ENCODE measurements at places on chromosomes 2 and 18.

DNA sequence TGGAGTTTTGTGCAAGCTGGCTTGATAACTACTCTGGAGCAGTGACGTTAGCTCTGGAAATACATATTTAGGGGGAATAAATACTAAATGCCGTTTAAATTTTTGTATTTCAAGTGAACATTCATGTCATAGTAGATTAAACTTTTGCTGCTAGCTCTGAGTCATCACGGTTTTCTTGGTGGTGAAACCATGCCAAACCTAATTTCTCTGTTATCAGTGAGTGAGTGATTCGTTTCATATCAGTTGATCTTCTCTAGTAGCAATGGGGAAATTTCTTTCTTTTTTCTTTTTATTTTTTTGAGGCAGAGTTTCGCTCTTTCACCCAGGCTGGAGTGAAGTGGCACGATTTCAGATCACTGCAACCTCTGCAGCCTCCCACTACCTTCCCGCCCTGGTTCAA lies 211.1 kb downstream of the PTPRM start:
- DNase-seq: no peak

GRCh38 chr2:13114391-13114790 lies 397.7 kb downstream of the TRIB2 start:
- no peak for DNase-seq

GRCh38 chr2:37916512-37917082 lies 8.5 kb upstream of the RMDN2 start:
- DNase-seq: no peak

DNA sequence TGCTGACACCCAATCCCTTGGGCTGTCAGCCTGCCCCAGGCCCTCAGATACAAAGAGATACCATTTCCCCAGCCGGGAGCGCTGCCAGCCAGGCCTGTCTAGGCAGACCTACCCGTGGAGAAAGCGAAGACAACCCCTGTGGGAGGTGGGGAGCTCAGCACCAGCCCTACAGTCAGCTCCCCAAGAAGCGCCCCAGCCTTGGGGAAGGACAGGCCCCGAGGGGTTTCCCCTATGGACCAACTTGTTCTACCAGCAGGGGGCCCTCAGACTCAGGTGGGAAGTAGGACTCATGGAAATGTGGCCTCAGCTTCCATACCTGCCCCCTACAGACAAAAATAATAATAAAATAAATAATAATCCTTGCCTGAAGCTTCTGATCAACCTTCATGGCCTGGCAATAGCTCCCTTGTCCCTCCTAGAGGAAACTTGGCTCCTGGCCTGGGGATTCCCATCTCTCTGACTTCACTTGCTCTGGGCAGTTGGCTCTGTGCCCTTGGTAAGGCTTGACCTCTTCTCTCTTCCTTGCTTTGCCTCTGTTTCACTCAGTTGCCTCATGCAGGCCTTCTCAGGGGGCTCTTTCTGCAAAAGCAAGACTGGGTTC lies 7.0 kb downstream of the SLC35F6 start:
- no peak for DNase-seq

DNA sequence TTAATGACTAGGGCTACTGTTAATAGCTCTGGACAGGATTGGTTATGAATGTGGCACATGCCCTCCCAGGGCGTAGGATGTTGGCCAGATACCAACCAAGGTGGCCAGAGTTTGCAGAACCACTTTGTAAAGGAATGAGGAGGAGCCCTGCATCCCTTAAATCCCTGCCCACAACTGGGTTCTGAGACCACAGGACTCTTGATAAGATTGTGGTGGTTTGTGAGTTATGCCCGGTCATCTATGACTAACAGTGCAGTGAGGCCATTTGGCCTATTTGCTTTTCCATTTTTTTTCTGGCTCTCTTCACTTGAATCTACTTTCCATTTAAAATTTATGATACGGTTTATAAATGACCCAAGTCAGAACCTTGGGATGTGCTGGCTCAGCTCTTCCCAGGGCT lies 294.5 kb downstream of the PRKCE start:
- DNase-seq: no peak

- DNase-seq: no peak
Observed at GRCh38 chr18:59681521-59682004, 15.7 kb downstream of the CCBE1 start.

- DNase-seq: no peak
Observed at GRCh38 chr2:10487081-10487740, 39.1 kb upstream of the ODC1 start.

DNA sequence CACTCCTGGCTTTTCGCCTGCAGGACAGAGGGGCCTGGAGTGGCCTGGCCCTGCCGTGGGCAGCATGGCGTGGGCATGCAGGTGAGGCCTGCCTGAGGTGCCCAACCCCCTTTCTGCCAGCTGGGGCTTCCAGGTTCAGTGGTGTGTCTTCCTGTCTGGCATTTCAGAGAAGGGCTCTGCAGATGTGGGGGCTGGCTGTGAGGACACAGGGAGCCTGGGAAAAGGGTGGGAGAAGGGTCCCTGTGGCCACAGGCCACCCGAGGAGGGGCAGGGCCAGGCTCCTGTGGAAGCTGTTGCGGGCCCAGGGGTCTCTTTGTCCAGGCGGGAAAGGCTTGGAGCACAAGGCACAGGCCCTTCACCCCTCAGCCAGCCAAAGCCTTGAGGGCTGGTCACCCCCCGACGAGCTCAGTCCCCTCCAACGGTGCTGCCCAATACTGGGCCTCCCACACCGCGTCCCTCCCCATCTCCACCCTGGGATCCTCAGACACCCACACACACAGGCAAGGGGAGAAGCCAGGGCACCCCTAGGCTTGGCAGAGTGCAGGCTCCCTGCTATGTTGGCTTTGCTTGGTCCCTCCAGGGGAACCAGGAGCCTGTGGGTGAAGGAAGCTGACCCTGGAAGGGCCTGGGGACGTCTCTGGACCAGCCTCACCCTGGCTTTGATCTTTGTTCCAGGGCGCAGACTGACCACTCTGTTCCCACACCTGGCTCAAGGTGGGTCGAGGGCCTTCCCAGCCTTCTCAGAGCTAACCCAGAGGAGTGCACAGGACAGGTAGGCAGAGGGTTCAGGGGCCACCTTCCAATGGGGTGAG lies 3.7 kb upstream of the AQP12A start:
- DNase-seq: no peak

- DNase-seq: no peak
Observed at GRCh38 chr2:101775636-101776035, 78.1 kb downstream of the MAP4K4 start.

GRCh38 chr2:157443795-157444640 lies at the start of gene CYTIP:
Gene CYTIP, minus strand, starts transcription at chr2:157444089. Its CDS starts 69 bp downstream, at chr2:157444020.
- no peak for DNase-seq

DNA sequence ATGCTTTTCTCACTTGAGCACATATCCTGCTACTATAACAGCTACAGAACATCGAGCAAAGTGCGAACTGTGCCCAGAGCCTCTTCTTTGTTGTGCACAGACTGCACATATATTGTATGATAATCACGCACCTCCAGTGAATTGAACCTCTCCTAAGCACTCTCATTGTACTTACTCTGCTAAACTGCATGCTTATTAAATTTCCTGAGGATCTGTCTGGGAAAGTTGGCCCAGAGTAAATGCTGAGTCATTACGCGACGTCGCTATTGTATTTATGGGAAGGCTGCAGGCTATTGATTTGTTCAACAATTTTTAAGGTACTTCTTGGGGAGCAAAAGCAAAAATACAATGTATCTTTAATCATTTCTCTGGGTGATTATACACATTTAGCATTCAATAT lies 399.6 kb upstream of the DSEL start:
- no peak for DNase-seq

DNA sequence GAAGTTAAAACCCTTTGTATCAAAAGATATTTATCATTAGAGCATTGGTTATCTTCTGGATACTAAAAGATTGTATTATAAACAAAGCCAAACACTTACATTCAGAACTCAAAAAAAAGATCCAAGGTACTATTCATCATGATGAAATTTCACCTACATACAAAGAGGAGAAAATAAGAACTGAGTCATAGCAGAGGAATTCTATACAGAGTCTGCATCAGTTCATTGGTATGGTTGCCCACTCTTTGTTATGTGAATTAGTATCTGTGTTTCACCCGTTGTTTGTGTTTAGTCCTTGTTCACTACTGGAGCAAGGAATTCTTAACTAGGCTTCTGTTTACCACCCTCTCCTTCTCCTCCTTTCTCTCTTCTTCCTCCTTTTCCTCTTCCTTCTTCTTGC lies 157.9 kb downstream of the LNPK start:
- DNase-seq: no peak

- DNase-seq: no peak
Observed at GRCh38 chr2:234805836-234806235, 146.0 kb upstream of the SH3BP4 start.

DNA sequence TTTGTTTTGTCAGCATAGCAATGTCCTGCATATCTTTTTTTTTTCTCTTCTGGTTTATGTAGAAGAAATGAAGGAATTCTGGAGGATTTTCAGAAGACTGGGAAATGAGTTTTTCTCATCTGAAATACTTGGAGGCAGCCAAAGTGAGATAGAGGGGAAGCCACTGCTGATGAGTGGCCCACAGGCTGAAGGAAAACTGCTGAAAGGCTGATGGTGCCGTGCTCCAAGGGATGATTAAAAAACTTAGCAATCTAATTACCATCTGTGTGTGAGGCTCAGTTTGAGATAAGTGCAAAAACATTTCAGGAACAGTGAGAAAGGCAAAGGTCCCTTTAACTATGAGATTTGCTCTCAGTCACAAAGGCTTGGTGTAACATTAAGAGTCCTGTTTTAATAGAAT lies 98.5 kb downstream of the EVA1A start:
- no peak for DNase-seq

DNA sequence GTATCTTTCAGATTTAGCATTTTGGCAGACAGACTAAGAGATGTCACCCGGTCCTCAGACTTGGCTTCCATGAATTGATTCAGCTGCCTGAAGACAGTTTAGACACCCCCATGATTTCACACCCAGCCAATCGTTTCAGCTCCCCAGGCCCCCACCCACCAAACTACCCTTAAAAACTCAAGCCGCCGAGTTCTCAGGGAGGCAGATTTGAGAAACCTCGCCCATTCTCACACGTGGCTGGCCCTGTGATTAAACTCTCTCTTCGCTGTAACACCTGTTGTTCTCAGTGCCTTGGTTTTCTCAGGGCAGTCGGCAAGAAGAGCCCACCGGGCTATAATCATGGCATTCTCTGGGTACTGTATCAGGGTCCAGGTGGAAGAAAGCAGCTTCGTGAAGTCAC lies 35.2 kb downstream of the UXS1 start:
- DNase-seq: no peak

DNA sequence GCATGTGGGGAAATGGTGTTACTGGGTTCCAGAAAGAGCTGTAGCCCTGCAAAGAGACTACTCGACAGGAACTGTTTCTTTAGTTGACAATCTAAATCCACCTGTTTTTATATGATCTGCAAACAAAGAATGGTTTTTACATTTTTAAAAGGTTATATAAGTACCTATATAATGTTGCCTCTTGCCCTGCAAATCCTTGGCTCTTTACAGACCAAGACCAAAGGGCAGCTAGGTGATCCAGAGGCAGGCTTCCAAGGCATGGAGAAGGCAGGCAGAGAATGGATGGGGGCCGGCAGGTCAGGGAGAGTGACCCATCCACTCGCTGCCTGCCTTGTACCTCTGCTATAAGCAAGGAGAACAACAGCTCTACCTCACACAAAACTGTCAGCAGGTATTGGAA lies 173.6 kb downstream of the ANTXR1 start:
- DNase-seq: no peak

DNA sequence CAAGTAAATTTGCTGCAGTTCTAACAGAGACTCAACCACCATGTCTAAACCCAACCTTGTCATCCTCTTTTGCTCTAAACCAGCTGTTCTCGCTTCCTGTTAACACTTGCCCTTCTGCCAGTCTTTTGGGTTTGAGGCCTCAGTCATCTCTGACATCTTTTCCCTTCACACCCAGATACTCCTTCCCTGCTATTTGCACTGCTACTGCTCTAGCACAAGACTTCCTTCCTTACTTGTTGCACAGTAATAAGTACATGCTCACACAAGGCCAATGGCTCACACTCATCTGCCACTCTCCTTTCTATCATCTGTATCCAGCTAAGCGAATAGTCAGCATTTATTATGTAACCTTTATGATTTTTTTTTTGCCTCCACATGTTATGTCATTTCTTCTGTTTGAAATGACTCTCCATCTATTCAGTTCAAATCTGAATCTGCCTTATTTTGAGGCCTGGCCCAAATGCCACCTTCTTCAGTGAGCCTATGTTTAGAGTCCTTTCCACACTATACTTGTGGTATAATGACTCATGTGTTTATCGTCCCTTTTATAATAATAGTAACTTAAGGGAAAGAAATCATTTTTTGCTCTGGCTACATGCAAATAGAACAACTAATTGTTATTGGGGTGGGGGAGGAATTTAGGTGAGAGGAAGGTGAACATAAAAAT lies 22.5 kb upstream of the CDKL4 start:
- no peak for DNase-seq

GRCh38 chr2:119283873-119284331 lies 60.3 kb downstream of the STEAP3 start:
- DNase-seq: no peak

DNA sequence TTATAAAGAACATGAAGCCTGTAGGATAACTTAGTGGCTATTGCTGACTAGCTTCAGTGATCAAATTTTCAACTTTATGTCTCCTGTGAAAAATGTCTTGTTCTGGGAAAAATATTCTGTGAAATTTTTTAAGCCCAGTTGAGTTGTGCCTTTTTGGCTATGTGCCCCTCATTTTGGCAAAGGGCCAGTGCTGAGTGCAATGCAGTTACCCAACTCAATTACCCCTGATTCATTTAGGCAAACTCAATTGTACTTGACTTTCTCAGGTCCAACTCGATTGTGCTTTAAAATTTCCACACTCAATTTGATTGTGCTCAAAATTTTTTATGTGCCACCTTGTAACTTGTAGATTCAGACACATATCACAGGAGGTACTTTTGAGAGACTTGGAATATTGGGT lies 548.8 kb upstream of the NRP2 start:
- DNase-seq: no peak

- no peak for DNase-seq
Observed at GRCh38 chr2:240881913-240882312, 13.3 kb downstream of the AGXT start.

GRCh38 chr2:134536296-134536695 lies 182.5 kb downstream of the TMEM163 start:
- no peak for DNase-seq

DNA sequence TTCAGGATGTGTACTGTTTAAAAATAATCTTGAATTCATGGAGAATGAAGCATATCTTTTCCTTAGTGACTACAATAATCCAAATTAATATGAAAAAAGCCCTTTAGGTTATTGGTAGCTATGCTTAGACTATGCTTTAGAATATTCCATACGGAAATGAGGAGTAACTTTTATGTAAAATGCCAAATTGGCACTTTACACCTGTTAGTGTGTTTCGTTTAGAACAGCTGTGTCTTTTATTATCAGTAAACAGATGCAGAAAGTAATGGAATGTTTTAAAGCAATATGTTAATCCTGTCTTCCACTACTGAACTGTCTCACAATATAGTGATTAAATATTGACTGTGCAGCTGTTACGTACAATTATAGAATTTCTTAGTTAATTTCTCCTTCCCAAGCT lies 129.6 kb downstream of the PMS1 start:
- DNase-seq: no peak

DNA sequence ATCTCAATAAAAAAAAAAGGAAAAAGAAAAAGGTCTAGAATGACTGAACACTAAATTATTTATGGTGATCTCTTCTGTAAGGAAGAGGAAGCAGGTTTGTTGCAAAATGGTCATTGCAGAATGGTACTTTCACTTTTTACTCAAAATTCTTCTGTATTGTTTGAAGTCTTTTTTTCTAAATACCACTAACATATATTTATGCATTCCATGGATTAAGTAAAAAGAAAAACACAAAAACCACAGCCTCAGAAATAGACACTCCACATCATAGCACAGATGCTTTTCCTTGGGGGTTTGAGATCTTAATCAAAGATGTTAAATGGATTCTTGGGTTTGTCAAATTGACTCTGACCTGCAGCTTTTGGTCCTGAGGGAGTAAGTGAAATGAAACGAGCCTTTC lies 47.4 kb downstream of the RHOB start:
- DNase-seq: no peak
